ENCODE measurements at places on chromosomes 4 and X.

DNA sequence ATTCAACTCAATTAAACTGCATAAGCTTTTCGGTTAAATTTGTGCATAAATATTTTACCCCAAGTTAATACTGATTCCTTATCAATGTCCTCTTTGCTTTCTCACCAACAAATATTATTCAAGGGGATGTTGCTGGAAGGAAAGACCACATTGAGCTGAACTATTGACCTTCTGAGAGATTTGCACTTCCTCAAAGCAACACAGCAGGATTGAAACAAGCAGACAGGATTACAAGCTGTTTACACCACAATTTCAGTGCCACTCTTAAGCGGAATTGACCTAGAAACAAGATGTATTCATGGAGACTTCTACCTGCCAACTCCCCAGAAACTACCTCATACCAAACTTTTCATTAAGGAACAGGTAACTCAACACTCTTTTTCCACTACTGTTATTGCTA, 96.5 kb upstream of the DUSP21 start:
- DNase-seq, result no peak

DNA sequence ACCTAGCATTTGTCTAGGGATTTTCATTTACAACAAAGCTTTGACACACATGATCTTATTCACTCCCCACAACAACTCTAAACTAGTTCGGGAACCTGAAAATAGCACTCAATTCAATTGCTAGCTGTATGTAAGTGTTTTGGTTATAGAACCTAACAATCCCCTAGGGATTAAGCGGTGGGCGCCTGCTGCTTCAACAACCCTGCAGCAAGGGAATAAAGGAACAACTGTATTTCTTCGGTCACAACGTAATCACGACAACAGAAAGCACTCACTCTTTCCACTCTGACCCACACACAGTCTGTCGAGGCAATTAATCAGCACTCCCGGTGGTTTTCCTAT, 674 bp upstream of the DIAPH2 start:
- no peak for DNase-seq

DNA sequence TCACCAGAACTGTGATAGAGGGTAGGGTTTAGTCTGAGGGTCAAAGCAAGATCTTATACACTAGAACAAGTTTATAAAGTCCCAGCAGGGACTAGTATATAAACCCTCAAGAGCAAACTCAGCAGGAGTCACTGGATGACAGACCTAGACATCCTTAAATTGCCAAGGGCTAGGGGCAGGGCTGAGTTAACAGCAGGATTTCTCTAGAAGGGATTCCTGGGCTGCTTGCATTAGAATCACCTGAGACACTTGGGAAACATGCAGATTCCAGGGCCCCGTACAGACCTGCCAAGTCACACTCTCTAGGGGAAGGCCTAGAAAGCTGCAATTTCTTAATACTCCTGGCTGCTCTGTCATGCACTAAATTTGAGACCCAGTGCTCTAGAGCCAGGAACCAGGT, 6.6 kb upstream of the GPR50 start:
- DNase-seq, result no peak

DNA sequence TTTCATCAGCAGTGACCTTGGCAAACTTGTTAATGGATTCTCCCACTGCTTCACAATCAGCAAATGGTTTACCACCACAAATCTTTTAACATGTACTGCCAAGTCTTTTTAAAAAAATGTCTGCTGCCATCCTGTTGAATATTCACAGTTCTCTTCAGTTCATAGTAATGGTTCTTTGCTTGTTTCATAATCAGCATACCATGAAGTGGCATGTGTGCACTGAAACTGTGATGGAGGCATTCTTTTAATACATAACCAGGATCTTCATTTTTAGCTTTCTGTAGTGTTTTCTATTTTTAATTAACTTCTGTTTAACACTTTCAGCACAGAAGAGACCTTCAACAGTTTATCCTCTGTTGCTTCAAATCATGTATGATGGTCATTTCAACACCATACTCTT, 230.1 kb upstream of the ARSJ start:
- DNase-seq, result no peak

- DNase-seq, result no peak
Observed at GRCh38 chrX:80266979-80267378, 153.3 kb upstream of the TENT5D start.
